Fibroblast of upper back skin (primary cell): ENCODE measurements at places on chromosomes 2 and 18.

DNA sequence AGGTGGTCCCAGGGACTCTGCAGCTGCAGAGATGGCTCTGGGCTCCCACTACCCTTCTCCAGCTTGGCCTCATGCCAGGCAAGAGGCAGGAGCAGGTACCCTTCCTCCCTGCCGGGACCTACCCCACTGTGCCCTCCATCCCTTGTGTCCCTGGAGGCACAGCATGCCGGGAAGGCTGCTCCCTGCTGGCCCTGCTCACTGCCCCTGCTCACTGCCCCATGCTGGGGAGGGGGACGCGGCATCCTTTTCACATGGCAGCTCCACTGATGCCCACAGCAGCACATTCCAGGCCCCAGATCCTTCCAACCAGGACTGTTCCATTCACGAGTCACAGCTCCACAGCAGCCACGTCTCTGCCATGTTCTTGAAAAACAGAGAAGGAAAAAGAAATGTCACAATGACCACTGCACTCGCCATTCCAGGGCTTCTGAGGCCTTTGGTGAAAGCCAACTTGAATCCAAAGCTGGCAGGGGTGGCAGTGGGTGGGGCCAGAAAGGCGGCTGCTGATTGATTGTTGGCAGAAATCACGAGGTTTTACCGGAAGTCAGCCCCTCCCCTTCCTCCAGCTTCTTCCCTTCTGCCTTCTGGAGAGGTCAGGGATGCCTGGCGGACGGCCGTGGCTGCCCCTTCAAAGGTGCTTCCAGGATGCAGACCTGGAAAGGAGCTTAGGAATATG lies 268.0 kb downstream of the CYP26B1 start:
- DNase-seq: no peak

DNA sequence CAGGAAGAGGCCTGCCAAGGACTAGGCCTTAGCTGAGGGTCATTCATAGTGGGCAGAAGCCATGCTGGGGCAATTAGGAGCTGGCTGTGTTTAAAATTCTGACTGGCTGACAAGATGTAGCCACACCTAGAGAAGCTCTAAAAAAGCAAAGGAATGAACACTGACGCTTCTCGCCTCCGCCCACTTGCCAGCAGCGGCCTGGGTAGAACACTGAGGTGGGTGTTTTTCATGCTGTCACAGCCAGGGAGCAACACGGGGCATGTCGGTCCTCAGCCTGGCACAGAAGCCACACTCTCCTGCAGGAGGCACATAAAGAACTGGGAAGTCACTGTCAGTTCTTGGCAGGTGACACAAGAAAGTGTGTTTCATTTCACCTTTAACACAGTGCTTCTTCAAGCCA lies 10.4 kb downstream of the CHST10 start:
- DNase-seq: no peak

- peak; percentile 45 for DNase-seq
These were observed 35.4 kb upstream of the EML4 start for GRCh38 chr2:42133771-42134195.

GRCh38 chr2:68799140-68800026 lies 64.8 kb downstream of the ARHGAP25 start:
- no peak for DNase-seq

DNA sequence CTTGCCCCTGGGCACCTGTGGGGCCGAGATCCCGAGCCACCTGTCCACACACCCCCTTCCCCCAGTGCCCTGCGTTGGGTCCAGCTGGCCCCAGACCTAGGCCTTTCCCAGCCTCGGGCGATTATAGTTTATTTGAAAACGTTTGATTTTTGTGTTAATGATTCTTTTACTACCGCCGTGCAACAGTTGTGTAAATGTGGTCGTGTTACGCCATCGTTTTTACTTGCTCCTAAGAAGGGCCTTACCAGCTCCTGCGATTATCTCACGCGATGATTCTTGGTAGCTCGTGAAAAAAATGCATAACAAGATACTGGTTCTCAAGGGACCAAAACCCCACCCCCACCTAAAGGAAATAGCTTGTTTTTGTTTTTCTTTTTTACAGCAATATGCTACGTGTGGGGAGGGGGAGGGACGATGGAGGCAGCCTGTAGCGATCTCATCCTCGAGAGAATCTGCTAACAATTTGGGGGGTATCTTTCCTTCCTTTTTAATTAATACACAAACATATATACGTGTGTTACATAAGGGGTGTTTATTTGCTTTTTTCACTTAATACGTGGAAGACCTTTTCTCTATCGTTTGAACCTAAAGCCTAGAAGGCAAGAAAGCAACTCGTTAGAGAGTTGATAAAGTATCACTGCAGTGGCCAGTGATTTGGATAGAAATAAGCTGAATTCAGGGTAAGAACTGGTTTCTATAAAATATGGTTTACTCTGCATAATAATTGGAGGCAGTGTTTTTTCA lies 1.0 kb downstream of the ZDBF2 start:
- DNase-seq: peak; percentile 29

DNA sequence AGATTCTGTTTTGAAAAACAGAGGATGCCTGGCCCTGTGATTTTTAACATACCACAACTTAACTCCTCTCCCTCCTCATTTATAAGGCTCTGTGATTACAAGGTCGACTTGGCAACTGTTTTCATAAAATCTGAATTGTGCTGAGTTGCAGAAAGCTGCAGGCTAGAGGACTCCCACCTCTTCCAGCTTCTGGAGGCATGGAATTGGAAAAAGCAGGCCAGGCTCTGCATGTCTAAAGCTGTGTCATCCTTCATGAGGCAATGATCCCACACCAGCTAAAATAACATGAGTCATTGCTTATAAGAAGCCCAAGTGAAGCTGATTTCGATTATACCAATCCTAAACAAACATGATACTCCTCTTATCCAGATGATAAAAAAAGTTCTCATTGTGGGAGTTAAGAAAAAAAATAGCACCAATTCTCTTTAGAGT lies 11.7 kb downstream of the ARHGAP28 start:
- DNase-seq: peak; percentile 98

DNA sequence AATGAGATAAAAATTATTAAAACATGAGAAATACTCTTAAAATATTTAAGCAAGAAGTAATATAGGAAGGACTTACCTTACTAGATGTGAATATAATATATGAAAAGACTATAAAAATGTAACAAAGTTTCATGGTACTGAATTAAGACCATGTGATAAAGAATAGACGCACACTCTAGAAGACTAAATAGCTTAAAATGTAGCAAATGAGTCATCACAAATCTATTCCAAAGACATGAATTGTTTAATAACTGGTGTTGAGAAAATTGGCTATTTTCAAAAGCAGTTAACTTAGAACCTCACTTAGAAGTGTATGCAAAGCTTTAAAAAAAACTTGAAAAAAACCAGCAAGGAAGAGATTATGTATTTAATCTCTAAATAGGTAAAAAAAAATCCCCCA lies 64.1 kb downstream of the POLE4 start:
- DNase-seq: peak; percentile 58

GRCh38 chr2:30643674-30644073 lies 163.6 kb downstream of the CAPN13 start:
- DNase-seq: no peak

DNA sequence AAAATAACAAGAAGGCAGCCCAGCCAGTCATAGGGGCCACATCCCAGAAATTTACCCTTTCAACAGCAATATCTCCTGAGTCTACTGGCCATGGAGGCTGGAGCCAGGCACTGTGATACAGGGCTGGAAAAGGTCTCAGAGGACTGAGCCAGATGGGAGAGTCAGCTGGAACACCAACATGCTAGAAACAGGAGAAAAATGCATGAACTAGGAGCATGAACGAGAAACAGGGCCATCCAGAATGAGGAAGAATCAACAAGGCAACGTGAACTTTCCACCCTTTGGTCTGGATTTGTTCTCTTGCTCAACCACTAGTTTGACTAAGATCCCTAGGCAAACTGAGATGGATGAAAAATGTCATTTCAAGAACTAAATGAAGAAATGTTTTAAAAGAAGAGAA lies 13.1 kb downstream of the PID1 start:
- DNase-seq: no peak

- DNase-seq: no peak
These were observed 81.8 kb upstream of the ADAM23 start for GRCh38 chr2:206361407-206362045.

DNA sequence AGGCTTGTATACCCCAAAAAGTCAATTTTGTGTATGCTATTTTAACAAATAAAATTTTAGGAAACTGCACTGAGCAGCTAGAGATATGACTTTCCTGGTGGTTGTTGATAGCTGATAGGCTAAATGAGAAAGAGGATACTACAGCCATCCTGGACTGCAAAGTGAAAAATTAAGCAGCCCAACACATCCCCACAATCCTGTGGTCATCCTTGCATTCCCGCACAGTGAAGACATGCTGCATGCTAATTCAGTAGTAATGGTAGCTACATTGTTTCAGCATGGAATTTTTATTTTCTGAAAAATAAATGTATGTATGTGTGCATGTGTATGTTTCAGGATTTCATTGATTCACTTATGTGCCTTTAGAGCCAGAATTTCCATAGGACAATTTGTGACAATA lies 124.2 kb upstream of the CCDC68 start:
- DNase-seq: peak; percentile 82

- peak; percentile 49 for DNase-seq
These were observed 39.0 kb downstream of the TBC1D8 start for GRCh38 chr2:101111917-101112771.

DNA sequence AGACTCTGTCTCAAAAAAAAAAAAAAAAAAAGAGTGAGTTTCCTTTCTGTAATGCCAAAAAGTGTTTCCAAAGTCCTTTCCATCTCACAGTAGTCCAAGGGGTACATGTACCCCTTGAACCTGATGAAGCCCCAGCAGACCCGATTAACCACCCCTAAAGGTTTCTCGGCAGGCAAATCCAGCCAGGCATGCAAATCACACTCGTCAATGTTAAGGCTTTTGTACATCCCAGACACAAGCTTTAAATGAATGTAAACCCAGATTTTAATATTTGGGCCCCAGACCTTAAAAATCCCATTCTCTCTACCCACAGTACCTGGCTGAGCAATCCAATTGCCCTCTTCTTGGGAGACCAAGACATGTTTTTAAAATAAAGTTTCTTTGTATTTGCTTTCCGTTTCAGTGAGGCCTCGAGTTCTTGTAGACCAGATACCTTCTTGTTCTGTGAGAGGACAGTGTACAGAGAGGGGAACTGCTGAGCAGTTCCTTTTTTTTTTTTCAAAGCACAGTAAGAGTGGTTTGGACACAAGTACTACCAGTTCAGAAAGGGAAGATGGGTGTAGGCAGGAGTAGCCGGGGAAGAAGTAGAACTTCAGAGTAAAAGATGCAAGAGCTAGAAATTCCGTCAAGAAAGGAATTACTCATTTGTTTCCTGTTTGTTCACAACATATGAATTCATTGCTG lies at the start of gene NLRC4:
NLRC4 (minus strand) TSS at position 465 of the 684 bp plus-strand sequence. CDS start 8,111 bp downstream, outside the sequence.
- DNase-seq: no peak

- no peak for DNase-seq
These were observed 1.6 kb upstream of the MGAT4A start for GRCh38 chr2:98732430-98733051.

DNA sequence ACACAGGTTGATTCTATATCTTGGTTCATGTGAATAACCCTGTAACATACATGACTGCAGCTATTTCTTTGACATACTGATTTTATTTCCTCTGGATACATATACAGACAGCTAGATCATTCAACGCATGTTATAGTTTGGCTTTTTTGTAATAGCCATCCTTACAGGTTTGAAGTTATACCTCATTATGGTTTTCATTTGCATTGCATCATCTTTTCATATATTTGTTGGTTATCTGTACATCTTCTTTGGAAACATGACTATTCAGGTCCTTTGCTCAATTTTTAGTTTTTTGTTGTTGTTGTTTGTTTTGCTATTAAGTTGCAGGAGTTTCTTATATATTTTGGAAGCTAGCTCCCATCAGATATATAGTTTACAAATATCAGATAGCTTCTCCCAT lies 276.2 kb upstream of the NETO1 start:
- no peak for DNase-seq

- DNase-seq: no peak
These were observed 78.4 kb downstream of the CD8B2 start for GRCh38 chr2:106565599-106565998.

- DNase-seq: no peak
These were observed 15.3 kb downstream of the CELF4 start for GRCh38 chr18:37550118-37550875.

GRCh38 chr18:36770315-36770946 lies 58.4 kb downstream of the TPGS2 start:
- no peak for DNase-seq

DNA sequence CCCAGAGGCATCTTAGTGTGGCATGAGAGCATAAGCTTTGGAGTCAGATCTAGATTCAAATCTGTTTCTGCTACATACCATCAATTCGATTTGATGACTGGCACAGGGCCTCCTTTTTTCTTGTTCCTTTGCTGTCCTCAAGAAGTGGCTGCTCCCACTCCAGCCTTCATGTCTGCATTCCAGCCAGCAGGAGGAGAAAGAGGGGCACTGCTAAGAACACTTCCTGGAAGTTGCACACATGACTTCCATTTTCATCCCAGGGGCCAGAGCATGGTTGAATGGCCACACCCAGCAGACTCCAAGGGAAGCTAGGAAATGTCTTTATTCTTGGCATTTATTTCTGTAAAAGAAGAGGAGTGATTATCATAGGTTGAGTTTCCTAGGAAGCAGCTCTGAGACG lies 50.4 kb downstream of the EML6 start:
- no peak for DNase-seq

- no peak for DNase-seq
These were observed 374.5 kb downstream of the NCKAP5 start for GRCh38 chr2:133193544-133194361.

- DNase-seq: no peak
These were observed 9.7 kb upstream of the RIF1 start for GRCh38 chr2:151399981-151400380.

- DNase-seq: no peak
These were observed 27.8 kb downstream of the RTN4 start for GRCh38 chr2:55022476-55022875.

- DNase-seq: no peak
These were observed 269.8 kb downstream of the KLHL29 start for GRCh38 chr2:23654756-23655155.

DNA sequence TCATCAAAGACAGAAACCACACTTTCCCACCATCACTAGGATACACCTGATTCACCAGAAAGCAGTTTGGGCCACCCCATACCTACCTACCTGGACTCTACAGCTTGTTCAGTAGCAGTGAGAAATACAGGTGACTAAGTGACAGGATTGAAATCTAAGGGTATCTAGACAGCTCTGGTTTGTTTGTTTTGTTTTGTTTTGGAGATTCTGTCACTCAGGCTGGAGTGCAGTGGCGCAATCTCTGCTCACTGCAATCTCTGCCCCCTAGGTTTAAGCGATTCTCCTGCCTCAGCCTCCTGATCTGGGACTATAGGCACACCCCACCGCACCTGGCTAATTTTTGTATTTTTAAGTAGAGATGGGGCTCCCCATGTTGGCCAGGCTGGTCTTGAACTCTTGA lies 3.1 kb downstream of the TTC21B start:
- no peak for DNase-seq

DNA sequence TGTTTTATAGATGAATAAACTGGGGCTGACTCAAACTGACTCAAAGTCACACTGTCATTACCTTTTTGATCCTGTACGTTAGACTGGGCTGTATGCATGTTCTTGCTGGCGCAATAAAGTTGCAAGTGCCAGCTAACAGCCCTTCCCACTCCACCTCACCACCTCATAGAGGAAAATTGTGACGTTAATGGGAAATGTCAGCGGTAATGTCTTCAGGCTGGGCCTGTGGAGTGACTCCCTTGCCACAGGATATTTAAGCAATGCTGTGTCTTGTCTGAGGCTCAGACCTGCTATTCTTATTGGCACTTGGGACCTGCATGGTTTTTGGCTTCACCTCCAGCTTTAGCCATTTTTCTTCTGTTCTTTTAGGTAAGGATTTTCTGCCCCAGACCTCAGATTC lies 25.2 kb upstream of the CASP10 start:
- no peak for DNase-seq
